ENCODE measurements at places on chromosomes 11 and 22.

GRCh38 chr11:2725368-2726300, 25.8 kb upstream of the KCNQ1OT1 start:
- DNase-seq = no peak

- DNase-seq = no peak
Observed at GRCh38 chr22:28958611-28959010, 75.2 kb downstream of the ZNRF3 start.

- DNase-seq = no peak
Observed at GRCh38 chr11:117117681-117118080, 19.5 kb upstream of the SIK3 start.

DNA sequence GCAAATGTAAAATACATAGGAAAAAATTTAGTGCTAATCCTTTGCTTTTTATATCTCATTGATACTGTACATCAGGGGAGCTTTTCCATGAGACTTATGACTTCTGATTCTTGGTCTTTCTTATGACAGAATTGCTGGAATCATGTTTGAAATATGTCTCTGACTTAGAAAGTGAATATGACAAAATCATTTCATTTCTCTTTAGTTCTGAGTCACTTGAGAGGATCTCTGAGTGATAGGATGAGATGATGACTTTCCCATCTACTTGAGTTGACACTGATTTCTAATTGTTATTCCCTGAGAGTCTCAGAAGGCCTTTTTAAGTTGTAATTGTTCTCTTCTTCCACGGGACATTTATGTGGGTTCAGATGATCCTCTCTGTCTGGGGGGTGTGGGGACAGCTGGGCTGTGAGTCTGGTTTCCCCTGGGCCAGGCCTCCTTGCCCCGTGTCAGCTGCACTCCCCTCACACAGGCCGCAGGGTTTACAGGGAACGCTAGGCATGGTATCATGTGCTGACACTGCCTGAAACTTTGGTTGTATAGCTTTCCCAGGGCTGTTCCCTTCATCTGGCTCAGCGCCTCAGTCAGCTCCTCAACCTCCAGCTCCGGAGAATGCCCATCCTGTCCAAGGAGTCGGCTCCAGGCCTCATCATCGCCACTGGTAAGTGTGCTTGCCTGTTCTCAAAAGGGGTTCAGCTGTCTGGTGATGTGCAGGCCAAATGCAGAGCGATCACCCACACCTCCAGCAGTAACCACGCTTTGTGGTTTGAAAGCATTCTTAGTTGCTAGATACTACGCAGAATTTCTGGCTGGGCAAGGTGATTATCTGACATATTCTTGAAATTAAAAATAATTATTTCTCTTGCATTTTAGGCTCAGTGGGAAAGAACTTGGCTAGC, 69.5 kb upstream of the SORL1-AS1 start:
- DNase-seq = no peak

DNA sequence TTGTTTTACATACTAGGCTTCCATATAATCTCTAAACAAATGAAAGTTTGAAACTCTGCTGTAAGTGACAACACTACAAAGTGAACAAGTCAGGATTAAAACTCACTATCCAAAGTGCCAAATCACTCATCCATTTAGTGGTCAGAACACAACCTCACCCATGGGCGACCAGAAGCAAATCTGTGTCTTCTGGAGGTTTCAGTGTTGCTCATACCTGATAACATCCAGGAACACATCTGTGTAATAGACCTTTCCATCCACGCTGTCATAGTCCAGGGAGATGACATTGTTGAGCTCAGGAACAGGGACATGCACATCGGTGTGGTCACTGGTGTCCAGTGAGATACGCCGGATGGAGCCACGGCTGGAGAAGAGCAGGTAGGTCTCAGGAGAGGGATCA, 28.5 kb upstream of the CKAP5 start:
- no peak for DNase-seq

- DNase-seq = no peak
Observed at GRCh38 chr11:111403051-111403726, 24.1 kb upstream of the POU2AF1 start.

DNA sequence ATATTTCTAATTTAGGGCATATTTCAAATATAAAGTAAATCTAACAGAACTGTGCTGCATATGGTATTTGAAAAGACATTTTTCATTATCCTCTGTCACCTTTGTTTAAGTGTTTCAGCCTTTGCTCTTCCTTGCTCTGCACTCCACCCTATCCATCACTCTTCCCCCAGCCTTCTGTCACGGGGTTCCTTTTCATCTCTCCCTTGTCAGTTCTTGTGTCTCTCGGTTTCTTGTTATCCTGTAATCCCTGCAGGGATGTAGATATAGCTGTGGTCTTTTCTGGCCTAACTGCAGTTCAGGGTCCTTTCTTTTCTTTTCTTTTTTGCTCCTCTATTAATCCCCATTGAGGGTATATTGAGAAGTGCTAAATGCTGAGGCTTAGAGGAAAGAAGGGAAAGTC, 261.9 kb downstream of the DCDC1 start:
- DNase-seq = no peak

DNA sequence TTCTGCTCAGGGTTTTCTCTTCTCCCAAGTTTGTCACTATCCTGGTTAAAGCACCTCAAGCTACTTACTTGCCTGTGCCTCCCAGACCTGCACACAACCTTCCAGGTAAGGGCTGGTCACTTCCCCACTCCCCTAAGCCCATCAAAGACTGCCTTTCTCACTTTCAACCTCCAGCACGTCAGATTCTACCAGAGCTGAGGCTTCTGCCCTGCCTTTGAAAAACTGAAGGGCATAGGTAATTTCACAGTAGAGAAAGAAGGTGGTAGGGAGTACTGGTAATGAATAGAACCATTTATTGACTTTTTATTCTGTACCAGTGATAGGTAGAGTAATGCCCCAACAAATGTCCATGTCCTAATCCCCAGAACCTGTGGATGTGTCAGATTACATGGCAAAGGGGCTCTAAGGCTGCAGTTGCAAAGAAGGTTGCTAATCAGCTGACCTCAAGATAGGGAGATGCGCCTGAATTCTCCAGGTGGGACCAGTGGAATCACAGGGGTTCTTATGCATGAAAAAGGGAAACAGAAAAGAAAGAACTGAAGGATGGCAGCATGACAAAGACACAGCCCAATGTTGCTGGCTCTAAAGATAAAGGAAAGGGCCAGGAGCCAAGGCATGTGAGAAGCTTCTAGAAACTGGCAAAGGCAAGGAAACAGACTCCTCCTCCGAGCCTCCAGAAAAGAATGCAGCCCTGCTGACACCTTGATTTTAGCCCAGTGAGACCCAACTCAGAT, 89.0 kb downstream of the SLC1A2 start:
- DNase-seq = no peak

DNA sequence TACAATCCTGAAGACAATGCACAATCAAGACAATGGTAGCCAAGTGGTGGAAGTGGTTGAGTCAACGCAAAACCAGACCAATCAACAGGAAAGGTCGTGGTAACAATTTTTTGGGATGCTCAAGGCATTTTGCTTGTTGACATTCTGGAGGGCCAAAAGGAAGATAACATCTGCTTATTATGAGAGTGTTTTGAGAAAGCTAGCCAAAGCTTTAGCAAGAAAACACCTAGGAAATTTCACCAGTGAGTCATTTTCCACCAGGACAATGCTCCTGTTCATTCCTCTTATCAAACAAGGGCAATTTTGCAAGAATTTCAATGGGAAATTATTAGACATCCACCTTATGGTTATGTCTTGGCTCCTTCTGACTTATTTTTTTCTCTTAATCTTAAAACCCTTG, 1932.2 kb upstream of the RAG2 start:
- no peak for DNase-seq

- DNase-seq = no peak
Observed at GRCh38 chr11:134905517-134905916, 493.5 kb upstream of the B3GAT1 start.

DNA sequence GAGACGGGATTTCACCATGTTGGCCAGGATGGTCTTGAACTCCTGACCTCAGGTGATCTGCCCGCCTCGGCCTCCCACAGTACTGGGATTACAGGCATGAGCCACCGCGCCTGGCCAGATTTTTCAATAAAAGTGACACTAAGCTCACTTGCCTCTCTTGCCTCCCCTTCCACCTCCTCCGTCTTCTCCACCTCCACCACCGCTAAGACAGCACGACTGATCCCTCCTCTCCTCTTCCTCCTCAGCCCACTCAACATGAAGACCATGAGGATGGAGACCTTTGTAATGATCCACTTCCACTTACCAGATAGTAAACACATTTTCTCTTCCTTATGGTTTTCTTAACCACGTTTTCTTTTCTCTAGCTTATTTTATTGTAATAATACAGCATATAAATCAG, 14.2 kb downstream of the CERK start:
- no peak for DNase-seq

DNA sequence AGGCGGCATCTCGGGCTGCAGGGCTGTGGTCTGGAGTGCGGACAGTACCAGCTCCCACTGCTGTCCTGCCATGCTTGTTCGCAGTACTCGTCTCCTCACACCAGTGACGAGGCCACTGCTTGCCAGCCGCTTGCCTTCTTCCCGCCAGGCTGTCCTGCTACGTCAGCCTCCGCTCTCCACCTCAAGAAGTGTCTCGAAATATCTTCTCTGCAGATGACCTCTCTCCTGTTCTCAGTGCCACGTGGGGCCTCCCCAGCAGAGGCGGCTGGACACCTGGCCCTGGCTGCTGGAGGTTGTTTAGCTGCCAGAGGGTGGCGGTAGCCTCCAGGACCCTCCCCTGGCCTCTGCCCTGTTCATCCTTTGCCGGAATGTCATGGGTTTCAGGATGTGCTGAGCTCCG, 3.1 kb upstream of the CCDC188 start:
- no peak for DNase-seq

- no peak for DNase-seq
Observed at GRCh38 chr11:7927635-7928034, 3.4 kb downstream of the OR10A6 start.

GRCh38 chr11:63609536-63609935, 4.7 kb downstream of the PLAAT3 start:
- no peak for DNase-seq

GRCh38 chr11:71477641-71478527, 24.9 kb downstream of the NADSYN1 start:
- no peak for DNase-seq

DNA sequence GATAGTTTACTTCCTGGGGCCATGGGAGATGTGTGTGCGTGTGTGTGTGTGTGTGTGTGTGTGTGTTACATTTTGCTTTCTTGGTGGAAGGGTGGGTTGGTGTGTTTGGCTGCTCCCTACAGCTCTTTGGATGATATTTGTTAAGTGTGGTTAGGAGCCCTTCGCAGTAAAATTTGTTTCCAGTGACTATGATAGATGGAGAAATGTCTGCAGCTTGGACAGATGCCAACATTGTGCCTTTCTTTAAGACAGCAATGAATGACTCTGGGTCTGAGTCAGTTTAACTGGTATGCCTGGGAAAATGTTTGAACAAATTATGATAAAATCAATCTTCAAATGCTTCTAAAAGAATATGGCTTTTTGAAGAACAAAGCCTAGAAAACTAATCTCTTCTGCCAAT, 102.7 kb upstream of the TRPC6 start:
- DNase-seq = no peak

- no peak for DNase-seq
Observed at GRCh38 chr22:22706253-22706915, 62.0 kb downstream of the GGTLC2 start.

Data from NCI-H1417 treated with DMSO at 0.1 percent for 48 hours (cell line).